ENCODE measurements at places on chromosomes 11 and 22.

- DNase-seq = peak; percentile 62
Measured at GRCh38 chr11:12281571-12282478, 95.5 kb upstream of the PARVA start.

- DNase-seq = no peak
Measured at GRCh38 chr11:29627541-29627940, 389.3 kb downstream of the KCNA4 start.

- DNase-seq = no peak
Measured at GRCh38 chr11:109153836-109154235, 268.2 kb upstream of the C11orf87 start.

DNA sequence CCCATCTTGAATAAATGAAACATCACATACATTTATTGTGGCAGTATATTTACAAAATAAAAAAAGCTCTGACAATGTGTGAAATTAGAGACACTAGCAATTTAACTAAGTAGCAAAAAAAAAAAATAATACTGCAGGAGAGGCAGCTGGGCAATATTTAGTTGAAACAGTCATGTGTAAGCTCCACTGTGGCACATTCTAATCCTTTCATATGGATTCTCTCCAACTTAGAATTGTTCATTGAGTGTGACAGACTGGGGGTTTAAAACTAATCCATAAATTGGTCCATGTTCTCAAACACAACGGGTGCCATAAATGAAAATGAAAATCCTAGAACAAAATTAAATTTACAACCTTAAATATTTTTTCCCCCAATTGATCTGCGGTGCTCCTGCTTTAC, 302.1 kb downstream of the CADM1 start:
- no peak for DNase-seq

- no peak for DNase-seq
Measured at GRCh38 chr22:19834599-19834998, 20.1 kb downstream of the GNB1L start.

DNA sequence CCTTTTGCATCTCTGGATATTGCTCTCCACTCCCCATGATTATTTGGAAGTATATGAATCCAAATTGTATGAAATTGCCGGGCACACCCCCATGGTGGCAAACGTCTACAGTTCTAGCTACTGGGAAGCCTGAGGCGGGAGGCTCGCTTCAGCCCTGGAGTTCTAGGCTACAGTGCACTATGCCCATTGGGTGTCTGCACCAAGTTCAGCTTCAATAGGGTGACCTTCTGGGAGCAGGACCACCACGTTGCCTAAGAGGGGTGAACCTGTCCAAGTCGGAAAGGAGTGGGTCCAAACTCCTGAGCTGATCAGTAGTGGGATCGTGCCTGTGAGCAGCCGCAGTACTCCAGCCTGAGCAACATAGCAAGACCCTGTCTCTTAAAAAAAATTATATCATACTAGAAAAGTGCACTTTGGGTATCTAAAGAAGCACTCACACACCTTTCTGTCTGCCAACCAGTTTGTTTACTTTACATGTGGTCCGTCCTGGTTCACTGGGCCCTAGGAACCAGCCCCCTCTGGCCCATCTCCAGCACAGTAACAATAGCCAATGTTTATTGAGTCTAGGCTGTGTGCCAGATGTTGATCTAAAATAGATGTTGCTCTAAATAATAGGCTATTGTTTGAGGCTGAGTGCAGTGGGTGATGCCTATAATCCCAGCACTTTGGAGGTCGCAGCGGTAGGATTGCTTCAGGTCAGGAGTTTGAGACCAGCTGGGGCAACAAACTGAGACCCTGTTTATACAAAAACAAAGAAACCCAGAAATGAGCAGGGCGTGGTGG, 16.4 kb upstream of the KAT5 start:
- no peak for DNase-seq

DNA sequence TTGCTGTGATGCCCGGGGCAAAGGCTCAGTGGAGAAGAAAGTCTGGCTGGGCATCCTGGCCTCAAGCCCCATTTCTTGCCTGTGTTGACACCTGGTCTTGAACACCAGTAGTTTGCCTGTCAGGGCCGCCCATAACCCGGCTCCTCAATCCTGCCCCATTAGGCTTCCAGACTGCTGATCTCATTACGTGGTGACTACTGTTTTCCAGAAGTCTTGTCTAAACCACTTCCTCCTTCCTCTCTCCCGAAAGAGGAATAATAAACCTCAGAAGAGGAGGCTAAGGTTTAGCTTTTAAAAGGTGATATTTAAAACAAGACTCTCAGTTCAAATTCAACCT, 97.7 kb downstream of the CD44 start:
- DNase-seq = no peak

GRCh38 chr11:79314906-79315689, 125.7 kb downstream of the TENM4 start:
- DNase-seq = no peak

- peak; percentile 49 for DNase-seq
Measured at GRCh38 chr11:75429902-75430713, 2.9 kb downstream of the KLHL35 start.

DNA sequence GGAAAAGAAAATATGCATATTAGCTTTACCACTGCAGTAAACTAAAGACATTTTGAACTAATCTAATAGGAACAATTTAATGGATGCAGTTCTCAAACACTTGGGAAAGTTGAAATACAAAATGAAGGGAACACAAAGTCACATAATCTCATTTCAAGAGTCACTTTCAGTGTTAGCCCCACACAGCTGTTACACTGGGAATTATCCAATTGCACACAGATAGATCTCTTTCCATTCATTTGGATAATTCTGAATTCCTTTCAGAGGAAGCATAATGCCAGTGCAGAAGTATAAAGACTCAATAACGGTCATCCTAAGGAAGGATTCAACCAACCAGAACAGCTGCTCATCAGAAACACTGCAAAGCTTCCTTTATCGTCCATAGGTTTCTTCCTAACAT, 173.3 kb downstream of the GRIA4 start:
- no peak for DNase-seq

DNA sequence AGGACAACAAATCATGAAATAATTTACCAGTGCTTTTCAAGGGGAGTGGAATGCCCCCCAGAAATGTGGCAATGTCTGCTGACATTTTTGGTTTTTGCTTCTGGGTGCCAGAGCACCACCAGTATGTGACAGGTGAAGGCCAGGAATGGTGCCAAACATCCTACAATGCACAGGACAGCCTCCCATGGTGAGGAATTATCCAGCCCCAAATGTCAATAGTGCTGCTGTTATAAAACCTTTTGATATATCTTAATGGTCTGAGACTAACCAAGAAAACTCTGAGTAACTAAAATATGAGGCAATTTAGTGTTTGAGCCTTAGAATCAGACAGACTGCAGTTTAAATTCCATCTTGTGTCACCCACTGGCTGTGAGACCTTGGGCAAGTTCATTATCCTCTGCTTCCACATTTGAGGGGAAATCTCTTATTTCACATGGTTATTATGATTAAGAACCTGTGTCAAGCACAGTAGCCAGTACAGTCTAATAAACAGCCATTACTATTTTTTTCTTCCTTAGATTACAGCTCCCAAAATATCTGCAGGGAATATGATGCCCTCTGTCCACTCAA, 69.5 kb downstream of the AMBRA1 start:
- DNase-seq = no peak

- DNase-seq = no peak
Measured at GRCh38 chr22:31244943-31245451, 32.9 kb downstream of the LIMK2 start.

GRCh38 chr11:2100361-2101170, 38.6 kb downstream of the IGF2 start:
- peak; percentile 63 for DNase-seq

DNA sequence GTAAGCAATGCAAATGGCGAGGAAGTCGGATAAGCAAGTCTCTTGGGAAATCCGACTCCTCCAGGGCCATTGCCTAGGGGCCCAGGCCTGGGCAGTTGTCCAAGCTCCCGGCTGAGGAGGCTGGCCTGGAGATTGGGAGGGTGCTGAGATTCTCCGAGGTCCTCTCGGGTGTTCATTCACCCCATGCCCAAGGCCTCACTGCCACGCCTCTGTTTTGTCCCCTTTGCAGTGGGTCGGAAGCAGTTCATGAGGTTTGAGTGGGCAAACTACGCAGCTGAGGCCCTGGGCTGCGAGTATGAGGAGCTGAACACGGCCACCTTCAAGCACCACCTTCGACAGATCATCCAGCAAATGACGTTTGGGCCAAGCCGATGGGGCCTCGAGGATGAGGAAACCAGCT, 81.3 kb downstream of the MYO18B start:
- no peak for DNase-seq

- DNase-seq = no peak
Measured at GRCh38 chr11:33802194-33802950, 28.1 kb upstream of the FBXO3 start.

- DNase-seq = no peak
Measured at GRCh38 chr11:124075841-124076651, 34.9 kb upstream of the OR10G7 start.

- DNase-seq = peak; percentile 51
Measured at GRCh38 chr22:35231585-35232084, 25.7 kb upstream of the HMGXB4 start.

DNA sequence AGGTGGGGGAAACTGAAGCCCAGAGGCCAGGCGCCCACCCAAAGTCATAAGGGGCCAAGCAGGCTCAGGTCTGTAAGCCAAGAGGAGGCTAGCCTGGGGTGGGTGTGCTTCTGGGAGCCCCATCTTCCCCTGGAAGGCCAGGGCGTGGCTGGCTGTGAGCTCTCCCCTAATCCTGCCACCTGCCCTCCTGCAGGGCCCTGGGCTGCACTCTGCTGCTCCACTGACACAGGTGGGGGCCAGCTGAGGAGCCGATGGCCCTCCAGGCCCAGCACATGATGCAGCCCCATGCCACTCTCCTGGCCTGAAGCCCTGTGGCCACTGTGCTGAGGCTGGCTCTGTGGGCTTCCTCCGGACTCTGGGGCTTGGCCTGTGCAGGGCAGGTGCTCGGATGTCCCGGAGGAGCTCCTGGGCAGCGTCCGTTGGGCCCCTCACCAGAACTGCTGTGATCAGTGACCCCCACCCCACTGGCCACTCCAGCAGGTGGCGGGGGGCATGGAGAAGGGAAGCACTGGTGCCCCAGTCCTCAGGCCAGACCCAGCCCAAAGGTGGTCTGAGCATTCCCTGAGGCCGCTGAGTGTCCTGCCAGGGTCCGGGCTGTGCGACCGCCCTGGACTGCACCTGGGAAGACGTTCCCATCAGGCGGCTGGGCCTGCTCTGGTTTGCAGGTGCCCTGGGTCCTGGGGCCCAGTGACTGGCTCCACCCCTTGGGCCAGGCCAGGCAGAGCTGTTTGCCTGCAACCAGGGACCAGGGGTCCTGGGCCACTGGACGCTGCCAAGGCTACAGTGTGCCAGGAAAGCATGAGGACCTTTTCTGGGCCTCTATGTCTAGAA, 8.5 kb downstream of the PIM3 start:
- DNase-seq = no peak

DNA sequence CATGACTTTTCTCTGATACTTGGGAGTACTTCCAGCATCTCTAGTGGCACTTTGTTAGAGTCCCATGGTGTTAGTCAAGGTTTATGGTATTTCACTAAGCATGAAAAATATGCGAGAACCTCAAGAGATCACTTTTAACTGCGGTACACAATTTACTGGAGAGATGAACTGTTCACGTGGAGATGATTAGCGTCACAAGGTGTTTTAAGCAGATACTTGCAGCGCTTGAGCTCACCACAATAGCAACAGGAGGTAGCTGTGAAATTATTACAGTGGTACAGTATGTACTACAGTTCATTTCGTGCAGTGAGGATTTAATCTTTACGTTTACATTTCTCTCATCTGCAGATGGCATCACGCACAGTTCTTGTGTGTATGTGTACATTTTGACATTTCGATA, 4.5 kb downstream of the PARVA start:
- DNase-seq = no peak

GRCh38 chr11:132590554-132590953, 941.7 kb downstream of the OPCML start:
- DNase-seq = no peak

- no peak for DNase-seq
Measured at GRCh38 chr11:8732324-8732670, 49.7 kb downstream of the RPL27A start.

- no peak for DNase-seq
Measured at GRCh38 chr11:36027731-36028130, 83.9 kb downstream of the LDLRAD3 start.

DNA sequence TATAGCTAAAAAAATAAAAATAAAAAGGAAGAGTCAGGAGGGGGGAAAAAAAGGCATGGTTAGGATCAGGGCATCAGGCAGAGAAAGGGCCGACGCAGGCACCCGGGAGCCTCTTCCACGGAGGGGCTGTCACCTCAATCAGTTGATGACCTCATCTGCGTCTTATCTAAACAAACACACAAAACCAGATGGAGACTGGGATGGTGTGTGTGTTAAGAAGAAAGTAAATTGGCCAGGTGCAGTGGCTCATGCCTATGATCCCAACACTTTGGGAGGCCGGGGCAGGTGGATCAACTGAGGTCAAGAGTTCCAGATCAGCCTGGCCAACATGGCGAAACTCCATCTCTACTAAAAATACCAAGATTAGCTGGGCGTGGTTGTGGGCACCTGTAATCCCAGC, 63.6 kb downstream of the DHCR7 start:
- no peak for DNase-seq

- no peak for DNase-seq
Measured at GRCh38 chr11:133123366-133123765, 408.9 kb downstream of the OPCML start.

DNA sequence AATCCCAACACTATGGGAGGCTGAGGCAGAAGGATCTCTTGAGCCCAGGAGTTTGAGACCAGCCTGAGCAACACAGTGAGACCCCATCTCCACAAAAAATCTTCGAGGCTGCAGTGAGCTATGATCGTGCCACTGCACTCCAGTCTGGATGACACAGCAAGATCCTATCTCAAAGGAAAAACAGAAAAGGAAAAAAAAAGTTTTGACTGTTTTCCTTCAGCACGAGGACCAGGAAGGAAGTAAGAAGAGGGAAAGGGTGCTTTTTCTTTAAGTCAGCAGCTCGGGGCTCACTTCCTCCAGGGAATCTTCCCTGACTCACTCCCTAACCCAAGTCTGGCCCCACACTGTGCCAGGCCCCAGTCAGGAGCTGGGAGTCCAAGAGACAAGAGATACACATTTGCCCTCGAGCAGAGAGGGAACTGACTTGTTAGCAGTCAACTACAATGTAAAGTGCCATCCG, 14.2 kb downstream of the ARRB1 start:
- no peak for DNase-seq

DNA sequence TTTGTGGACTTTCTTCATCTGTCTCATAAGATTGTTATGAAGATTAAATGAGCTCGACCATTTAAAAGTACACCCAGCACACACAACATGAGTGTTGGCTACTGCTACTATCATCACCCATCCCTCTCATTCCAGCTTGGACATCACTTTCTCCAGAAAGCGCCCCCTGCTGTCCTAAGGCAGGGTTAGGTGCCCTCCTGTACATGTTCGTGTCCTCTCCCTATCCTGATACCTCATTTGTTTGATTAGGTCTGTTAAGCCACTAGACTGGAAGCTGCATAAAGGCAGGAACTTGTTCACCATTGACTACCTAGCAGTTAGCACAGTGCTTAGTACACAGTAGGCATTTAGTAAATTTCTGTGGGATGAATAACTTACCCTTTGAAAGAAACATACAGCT, 85.5 kb downstream of the ENTHD1 start:
- DNase-seq = no peak

- no peak for DNase-seq
Measured at GRCh38 chr11:83037877-83038276, 33.8 kb downstream of the RAB30 start.

GRCh38 chr11:112961751-112962578, 745 bp downstream of the NCAM1 start:
- peak; percentile 7 for DNase-seq

All from CD8-positive, alpha-beta memory T cell (primary cell).